ENCODE measurements at places on chromosomes 4 and X.

GRCh38 chr4:65007841-65008439 is 598.7 kb upstream of the TECRL start:
- no peak for DNase-seq

- DNase-seq, result no peak
These were observed 74.8 kb upstream of the BCOR start for GRCh38 chrX:40172401-40173142.

DNA sequence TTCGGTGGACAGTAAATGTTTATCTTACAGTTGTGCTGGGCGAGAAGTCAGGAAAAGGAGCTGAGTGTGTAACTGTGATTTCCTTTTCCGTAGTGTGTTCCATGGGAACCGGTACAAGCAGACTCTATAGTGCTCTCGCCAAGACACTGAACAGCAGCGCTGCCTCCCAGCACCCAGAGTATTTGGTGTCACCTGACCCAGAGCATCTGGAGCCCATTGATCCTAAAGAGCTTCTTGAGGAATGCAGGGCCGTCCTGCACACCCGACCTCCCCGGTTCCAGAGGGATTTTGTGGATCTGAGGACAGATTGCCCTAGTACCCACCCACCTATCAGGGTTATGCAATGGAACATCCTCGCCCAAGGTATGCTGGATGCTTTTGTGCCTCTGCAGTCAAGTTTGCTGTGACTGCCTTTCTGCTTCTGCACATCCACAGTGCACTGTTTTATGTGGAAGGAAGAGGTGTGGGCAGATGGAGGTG is 27.4 kb downstream of the NOCT start:
- no peak for DNase-seq

- no peak for DNase-seq
These were observed 1.4 kb downstream of the ARHGAP24 start for GRCh38 chr4:85476381-85476780.

- DNase-seq, result no peak
These were observed 13.4 kb downstream of the PHKA2 start for GRCh38 chrX:18970465-18970864.

Data from stimulated activated CD4-positive, alpha-beta T cell treated with anti-CD3 and anti-CD28 coated beads, Interleukin-1b, Interleukin-23, amount 100 ng/mL, for 1 hour (primary cell).